ENCODE measurements at places on chromosomes 13 and 19.

DNA sequence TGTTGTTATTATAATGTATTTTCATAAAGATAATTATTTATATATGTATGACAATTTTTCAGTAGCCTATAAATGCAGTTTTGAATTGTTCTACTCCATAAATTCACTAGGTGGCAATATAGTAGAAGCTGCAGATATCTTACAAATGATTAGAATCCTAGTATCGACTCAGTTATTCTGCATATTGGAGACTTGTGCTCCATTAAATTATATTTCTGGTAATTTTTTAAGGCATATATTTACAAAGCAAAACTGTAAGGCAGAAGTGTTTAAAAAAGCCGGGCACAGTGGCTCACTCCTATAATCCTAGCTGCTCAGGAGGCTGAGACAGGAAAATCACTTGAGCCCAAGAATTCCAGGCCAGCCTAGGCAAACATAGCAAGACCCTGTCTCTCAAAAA is 58.7 kb downstream of the DPY19L3 start:
- no peak for DNase-seq

DNA sequence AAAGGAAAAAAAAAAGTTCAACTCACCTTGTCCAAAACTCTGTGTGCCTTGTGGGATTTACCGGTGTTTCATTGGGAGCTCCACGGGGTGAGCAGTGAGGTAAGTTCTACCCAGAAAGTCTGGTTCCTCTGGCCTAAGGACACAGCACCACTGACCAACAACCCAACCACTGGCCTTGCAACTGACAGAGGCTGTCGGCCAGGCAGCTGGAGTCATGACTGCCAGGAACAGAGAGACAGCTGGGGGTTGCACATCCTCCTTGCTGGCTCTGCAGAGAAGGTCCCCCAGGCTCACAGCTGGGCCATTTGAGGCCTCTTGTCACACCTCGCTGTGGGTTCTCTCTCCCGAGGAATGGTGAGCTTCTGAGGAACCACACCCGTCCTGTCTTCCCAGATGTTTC is 59.5 kb downstream of the ANKRD10 start:
- DNase-seq = no peak

- no peak for DNase-seq
These were observed 17.7 kb downstream of the TMEM272 start for GRCh38 chr13:51827254-51827653.

GRCh38 chr19:1076046-1076386 is 9.0 kb downstream of the ARHGAP45 start:
- DNase-seq = no peak
